ENCODE measurements at places on chromosomes 5 and 9.

GRCh38 chr9:137320555-137321384, 18.7 kb upstream of the NRARP start:
- no peak for DNase-seq

DNA sequence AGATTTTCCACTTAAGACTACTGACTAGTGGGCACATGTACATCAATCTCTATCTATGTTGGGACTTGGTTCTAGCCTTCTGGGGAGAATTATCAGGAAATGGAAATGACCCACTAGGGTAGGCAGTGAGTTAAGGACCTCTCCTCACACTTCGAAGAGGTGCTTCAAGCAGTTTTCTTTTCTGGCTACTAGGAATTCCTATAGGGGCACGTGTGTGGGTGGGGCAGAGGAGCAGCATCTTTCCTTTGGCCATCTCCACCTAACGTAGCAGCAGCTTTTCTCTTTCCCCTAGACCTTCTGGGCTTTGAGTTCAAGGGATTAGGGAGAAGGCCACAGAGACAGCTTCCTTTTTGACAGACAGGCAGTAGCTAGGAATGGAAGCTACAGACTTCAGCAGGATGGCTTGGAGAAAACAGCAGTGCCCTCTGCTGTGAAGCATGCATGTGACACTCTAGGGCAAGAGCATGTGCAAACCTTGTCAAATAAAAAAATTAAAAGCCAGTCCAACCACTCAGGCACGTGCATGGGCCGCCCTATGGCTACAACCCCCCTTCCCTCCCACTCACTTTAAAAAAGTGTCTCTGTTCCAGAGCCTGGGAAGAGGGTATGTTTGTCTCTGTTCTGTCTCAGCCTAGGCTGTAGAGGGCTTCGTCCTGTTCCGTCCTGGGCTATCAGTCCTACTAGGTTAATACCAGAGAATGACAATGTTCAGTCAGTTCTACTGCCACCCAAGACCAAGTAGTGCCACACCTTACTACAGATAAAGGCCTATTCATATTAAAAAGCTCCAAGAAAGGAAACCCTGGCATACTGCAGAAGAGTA, 8.7 kb upstream of the GFRA3 start:
- peak; percentile 21 for DNase-seq

GRCh38 chr5:108061941-108062340, 320.0 kb downstream of the FBXL17 start:
- DNase-seq, result no peak

GRCh38 chr9:98854266-98854665, 46.8 kb downstream of the GALNT12 start:
- no peak for DNase-seq

DNA sequence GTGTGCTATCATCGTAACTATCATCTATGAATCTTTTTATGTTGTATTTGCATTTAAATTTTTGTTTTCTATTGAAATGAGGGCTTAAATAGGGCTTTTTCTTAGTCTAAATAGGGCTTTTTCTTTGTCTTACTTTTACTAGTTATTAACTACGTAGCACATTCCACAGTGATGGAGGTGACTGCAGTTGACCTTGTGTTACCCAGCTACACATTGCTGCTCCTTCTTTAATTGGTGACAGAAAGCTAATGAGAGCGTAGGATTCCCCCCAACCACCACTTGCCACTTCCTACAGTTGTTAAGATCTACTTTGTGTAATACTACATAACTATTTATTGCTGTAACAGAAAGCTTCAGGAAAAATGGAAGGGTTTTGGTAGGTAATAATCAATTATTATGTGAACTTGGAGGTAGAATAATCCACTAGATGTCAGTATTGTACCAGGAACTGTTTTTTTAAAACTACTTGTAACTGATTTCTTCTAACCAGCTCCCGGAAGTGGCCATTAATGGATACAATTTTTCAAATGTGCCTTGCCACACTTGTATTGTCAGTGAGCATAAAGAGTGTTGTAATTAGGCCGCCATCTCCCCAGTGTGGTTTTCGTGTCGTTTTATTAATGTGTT, 18.0 kb downstream of the MTRR start:
- DNase-seq, result peak; percentile 94

GRCh38 chr5:135821802-135822201, 12.7 kb upstream of the SLC25A48 start:
- no peak for DNase-seq

DNA sequence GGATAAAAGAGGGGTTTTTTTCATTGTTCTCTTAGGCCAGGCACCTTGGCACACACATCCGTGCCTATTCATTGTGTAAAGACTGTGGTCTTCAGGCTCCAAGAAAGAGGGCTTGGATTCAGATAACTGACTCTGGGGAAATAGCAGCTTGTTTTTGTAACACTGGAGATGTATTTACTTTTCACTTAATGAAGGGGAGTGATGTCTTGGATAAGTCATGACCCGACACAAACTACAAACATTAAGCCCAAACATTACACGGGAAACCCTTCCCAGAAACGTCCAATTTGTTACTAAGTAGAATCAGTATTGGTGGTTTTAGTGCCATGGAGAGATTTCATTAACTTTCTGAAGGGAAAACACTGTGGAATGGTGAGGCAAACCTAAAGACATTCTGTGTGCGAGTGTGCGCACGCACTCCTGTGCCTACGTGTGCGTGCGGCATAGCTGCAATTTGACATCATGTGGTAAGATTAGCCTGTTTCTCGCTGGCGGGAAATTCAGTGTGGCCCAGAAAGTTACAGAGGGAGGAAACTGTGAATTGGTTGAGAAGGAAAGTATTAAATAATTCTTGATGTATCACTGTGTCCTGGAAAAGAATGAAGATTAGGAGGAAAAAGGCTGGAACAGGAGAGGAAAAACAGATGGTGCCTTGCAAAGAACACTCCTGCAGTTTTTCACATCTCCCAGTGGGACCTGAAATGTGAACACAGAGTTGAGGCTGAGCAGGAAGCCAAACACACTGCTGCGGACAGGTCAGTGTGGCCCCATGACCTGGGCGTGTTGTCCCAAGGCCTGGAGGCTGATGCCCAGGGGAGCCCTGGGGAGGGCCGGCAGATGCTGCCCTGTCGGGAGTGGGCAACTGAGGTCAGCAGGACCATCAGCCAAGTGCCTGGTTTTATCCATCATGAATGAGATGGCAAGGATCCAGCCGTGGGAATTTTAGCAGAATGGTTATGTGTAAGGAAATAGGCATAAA, 108.5 kb downstream of the GAS1 start:
- DNase-seq, result no peak

DNA sequence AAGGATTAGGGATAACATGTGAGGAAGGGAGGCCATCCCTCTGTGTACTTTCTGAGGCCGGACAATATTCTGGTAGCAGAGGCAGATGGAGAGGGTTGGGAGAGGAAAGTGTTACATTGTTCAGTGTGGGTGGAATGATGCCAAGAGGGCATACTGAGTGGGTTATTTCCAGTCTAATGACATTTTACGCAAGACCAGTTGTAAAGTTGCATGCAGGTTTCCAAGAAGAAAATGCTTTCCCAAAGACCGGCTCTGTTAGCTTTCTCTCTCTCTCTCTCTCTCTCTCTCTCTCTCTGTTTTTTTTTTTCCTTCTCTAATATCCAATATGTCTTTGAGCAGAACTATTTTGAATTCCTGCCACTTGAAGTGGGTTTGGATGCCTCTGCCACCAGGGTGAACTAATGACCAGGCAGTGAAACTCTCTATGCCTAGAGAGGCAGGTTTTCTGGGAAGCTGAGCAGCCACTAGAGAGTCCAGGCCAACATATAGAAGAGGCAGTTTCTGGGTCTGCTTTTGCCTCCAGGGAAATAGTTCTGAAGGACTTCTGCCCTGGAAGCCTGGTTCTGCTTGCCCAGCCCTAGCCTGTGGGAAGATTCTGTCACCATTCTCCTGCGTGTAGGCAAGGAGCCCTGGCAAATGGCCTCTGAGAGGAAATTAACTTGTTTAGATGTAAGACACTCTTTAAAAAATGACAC, 24.4 kb upstream of the ZNF366 start:
- DNase-seq, result no peak

DNA sequence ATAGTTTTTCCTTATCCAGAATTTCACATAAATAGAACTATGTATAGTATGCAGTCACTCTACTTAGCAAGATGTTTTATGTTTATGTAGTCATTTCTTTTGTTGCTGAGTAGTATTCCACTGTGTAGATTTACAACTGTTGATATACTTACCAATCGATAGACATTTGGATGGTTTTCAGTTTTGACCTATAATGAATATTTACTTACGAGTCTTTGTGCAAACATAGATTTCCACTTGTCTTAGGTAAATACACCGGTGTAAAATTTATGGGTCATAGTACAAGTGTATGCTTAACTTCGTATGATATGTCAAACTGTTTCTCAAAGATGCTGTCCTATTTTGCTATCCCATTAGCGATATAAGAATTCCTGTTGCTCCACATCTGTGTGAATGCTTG, 19.7 kb upstream of the OR2K2 start:
- DNase-seq, result peak; percentile 76

- no peak for DNase-seq
These were observed 3.9 kb upstream of the FER start for GRCh38 chr5:108743846-108744245.

GRCh38 chr5:62780888-62781287, 202.3 kb downstream of the LRRC70 start:
- DNase-seq, result no peak

- DNase-seq, result no peak
These were observed 39.6 kb downstream of the SFXN1 start for GRCh38 chr5:175517824-175518450.

- DNase-seq, result peak; percentile 69
These were observed 52.6 kb upstream of the ARAP3 start for GRCh38 chr5:141734501-141735229.

DNA sequence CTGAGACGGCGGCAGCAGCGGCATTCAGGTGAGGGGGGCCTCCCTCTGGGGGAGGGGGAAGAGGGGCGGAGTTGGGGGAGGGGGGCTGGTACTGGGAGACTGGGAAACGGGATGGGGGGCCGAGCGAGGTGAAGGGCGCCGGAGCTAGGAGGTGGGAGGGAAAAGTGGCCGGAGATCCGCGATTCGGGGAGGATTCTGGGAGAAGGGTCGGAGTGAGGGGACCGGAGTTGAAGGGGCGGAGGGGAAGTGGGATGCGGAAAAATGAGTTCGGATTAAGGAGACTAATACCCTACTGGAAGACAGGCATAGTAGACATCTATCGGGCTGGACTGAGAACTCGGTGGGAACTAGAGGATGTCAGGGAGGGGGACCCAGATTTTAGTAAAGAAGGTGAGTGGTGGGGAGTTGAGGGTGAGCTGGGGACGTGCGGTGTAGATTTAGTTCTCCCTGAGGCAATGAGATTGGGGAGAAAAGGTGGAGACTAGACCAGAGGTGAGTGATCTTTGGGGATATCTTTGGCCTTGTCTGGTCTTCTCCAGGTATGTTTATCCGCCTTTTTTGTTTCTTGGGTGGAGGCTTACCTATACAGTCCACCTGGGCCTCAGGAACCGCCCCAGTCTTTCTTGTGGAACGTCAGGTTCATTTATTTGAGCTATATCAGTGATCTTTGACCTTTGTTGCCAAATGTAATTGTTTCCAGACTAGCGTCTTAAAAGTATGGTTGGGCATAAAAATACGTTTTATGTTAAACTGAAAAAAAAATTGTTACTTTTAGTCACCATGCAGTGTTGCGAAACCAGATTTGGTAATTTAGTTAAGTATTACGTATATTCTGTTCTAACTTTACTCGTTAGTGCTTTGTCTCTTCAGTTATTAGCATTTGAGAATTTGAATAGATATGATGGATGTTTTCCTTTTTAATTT, 632 bp downstream of the UBAP1 start:
- DNase-seq, result peak; percentile 58

- DNase-seq, result no peak
These were observed 17.1 kb downstream of the EFNA5 start for GRCh38 chr5:107653685-107654084.

DNA sequence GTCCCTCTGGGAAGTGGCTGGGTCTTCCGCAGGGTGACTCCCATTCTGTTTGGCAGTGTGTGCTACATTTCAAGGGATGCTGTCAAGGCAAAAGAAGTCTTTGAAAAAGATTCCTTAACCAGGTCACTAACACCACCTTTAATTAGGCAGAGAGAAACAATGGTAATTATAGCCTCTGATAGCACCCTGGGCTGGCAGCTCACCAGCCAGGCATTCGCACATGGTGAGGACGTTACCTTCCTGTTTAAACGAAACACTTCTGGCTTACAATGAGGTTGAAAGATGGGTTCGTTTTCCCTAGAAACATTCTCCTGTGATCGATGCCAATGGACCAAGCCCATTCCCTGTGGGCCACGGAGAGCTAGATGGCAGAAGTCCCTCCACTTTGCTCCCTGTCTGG, 230.1 kb upstream of the PANK3 start:
- DNase-seq, result no peak

- DNase-seq, result no peak
These were observed 41.6 kb downstream of the MAMDC2 start for GRCh38 chr9:70085241-70085640.

DNA sequence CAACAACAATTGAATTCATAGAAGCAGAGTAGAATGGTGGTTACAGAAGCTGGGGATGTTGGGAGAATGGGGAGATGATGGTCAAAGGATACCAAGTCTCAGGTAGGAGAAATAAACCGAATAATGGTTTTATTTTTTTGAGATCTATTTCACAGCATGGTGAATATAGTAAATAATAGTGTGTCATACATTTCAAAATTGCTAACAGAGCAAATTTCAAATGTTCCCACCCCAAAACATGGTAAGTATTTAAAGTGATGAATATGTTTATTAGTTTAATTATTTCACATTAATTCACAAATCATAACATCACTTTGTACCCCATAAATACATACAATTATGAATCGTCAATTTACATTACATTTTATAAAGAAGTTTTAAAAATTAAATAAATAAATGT, 72.7 kb upstream of the ATG10 start:
- DNase-seq, result no peak
